ENCODE measurements at places on chromosomes 3 and 15.

- no peak for DNase-seq
Observed at GRCh38 chr3:24952388-24952787, 457.7 kb upstream of the THRB start.

GRCh38 chr3:177102553-177102952 lies 94.7 kb downstream of the TBL1XR1 start:
- no peak for DNase-seq

- no peak for DNase-seq
Observed at GRCh38 chr3:106115557-106115956, 246.7 kb upstream of the CBLB start.

DNA sequence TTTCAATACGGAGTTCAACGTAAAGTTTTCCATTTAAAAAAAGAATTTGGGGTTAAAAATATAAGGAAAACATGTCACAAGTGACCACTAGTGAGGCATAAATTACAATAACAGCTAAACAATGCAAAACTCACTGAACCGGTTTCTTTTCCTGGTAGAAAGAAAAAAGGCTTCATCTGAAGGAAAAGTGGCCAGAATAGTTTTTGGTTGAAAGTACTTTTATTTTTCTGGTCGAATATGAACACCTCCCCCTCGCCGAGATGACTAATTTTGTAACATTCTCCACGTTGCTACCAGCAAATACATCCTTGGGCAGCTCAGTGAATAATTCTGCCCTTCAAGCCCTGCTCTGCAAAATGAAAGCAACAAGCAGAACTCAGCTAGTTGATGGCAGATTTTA lies 3.9 kb upstream of the SRGAP3 start:
- DNase-seq = peak; percentile 41

DNA sequence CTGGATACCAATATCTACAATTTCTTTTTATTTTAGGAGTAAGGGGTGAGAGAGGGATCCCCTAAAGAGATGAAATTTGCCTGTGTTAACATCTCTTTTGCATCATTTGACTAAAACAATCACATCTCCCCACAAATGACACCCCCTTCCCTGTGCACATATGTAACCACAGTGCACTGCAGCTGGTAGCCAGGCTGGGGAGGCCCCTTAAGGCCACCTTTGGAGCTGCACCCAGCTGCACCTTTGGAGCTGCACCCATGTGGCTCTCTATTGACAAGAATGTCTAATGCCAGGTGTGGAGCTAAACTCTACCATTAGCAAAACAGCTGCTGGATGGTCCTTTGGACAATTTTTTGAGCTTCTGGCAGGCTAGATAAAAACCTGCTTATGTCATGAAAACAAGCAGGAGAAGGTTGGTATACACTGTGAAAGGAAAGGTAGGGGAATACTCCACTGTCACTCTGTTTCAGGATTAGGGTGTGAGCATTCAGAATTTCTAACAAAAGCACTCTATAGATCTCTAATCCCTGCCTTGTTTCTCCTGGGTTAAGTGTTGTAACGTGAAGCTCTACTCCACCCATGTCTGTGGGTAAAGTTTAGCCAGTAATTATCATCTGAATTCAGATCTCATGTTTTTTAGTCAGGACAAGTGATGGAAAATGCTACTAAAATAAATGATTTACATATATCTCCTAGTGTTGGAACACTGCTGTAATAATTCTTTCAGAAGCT lies 52.1 kb downstream of the TFG start:
- no peak for DNase-seq

DNA sequence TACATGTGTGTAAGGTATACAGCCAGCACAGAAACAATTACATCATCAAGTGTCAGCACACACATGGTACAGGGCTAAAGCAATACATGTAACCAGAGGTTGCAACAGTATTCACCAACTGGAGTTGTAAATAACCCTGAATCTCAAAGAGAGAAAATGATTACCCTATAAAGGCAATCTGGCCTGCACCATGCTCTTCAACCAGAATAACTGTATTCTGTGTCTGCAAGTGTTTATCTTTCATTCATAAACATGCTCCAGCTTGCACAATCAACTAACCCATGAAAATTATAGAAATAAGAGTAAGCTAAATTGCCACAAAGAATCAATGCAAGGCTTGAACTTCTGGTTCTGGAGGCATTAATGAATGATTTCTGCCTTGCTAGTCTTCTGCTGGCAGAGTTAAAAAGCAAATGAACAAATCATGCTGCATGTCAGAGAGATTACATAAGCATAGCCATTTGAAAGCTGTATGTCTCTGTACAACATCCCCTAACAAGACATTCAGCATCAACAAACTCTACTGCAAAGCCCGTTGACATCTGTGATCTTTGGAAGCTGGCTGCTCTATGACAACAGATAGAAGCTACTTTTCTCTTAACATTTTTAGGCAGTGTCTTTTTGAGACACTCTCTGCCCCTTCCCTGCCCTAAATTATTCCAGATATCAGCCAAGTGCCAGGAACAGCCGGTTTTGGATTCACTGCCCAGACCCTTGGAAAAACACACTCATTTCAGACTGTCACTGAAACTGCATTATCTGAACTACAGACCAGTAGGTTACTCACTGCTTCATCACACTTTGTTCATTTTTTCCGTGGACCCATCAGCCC lies 871.0 kb downstream of the OTOL1 start:
- no peak for DNase-seq

DNA sequence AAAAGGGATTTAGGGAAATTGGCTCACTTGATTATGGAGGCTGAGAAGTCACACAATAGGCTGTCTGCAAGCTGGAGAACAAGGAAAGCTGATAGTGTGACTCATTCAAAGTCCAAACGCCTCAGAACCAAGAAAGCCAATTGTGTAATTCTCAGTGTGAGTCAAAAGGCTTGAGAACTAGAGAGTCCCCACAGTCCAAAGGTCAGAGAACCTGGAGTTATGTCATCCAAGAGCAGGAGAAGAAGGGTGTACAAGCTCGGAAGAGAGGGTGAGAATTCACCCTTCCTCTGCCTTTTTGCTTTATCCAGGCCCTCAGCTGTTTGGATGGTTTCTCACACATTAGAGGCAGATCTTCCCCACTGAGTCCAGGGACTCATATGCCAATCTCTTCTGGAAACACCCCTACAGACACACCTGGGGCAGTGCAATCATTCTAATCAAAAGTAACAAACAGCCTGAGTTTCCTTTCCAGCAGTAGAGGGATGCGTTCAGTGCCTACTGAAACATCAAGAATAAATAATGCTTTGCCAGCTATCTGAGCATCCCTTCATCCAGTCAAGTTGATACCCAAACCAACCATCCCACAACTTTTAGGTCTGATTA lies 271.5 kb downstream of the SATB1 start:
- peak; percentile 49 for DNase-seq

GRCh38 chr3:181691901-181692300 lies 19.8 kb upstream of the SOX2 start:
- DNase-seq = no peak

GRCh38 chr3:77039606-77040171 lies at the start of gene ROBO2:
Gene ROBO2, plus strand, starts transcription at chr3:77040099. Its CDS starts 687 bp downstream, at chr3:77040786.
- no peak for DNase-seq

DNA sequence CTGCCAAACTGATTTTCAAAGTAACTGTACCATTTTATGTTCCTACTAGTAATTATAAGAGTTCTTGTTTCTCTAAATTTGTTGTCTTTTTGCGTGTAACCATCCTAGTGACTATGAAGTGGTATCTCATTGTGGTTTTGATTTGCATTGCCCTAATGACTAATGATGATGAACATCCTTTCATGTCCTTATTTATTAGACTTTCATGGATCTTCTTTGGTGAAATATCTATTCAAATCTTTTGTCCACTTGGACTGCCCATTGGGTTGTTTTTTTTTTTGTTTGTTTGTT lies 3.6 kb downstream of the OXSR1 start:
- no peak for DNase-seq

GRCh38 chr3:17129556-17129955 lies 244.8 kb downstream of the PLCL2 start:
- DNase-seq = no peak

- DNase-seq = no peak
Observed at GRCh38 chr15:78197632-78198031, 36.7 kb downstream of the ACSBG1 start.

GRCh38 chr3:140391061-140391460 lies 286.8 kb upstream of the TRIM42 start:
- DNase-seq = no peak

- DNase-seq = peak; percentile 63
Observed at GRCh38 chr3:107999215-107999775, 91.5 kb downstream of the CD47 start.

- no peak for DNase-seq
Observed at GRCh38 chr3:168362156-168362555, 266.4 kb upstream of the GOLIM4 start.

DNA sequence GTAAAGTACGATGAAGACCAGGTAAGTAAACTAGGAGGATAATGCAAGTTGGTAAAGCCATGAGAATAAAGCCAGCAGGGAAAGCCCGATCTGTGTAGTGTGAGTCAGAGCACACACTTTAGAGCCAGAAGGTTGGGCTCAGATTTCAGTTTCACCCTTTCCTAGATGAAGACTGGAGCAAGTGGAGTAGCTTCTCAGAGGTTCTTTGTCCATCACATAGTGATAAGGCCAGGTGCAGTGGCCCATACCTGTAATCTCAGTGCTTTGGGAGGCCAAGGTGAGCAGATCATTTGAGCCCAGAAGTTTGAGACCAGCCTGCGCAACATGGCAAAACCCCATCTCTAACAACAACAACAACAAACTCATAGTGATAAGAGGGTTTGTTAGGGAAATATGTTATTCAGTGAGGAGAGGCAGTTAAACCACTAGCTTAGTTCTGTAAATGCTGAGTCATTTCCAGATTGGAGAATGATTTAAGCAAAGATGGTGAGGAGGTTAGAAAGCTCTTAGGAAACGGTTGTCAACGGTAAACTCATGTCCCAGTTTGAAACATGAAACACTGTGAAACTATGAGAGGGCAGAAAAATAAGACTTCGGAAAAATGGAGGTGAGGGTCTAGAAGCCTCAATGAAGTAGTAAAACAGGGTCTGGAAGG lies 39.0 kb downstream of the IL12A start:
- DNase-seq = peak; percentile 21

GRCh38 chr15:95684693-95685115 lies 645.8 kb upstream of the NR2F2 start:
- DNase-seq = peak; percentile 84

- DNase-seq = peak; percentile 40
Observed at GRCh38 chr3:182527745-182528144, 265.6 kb upstream of the ATP11B start.

Measured in kidney glomerular epithelial cell (primary cell).